ENCODE measurements at places on chromosomes 4 and X. TPM values are rescaled to one million over a fixed set of nuclear protein-coding genes. Genes with fewer than 3 reads are reported as not detected.

The SLC2A9 gene
- 8.2 TPM for total RNA-seq

DNA sequence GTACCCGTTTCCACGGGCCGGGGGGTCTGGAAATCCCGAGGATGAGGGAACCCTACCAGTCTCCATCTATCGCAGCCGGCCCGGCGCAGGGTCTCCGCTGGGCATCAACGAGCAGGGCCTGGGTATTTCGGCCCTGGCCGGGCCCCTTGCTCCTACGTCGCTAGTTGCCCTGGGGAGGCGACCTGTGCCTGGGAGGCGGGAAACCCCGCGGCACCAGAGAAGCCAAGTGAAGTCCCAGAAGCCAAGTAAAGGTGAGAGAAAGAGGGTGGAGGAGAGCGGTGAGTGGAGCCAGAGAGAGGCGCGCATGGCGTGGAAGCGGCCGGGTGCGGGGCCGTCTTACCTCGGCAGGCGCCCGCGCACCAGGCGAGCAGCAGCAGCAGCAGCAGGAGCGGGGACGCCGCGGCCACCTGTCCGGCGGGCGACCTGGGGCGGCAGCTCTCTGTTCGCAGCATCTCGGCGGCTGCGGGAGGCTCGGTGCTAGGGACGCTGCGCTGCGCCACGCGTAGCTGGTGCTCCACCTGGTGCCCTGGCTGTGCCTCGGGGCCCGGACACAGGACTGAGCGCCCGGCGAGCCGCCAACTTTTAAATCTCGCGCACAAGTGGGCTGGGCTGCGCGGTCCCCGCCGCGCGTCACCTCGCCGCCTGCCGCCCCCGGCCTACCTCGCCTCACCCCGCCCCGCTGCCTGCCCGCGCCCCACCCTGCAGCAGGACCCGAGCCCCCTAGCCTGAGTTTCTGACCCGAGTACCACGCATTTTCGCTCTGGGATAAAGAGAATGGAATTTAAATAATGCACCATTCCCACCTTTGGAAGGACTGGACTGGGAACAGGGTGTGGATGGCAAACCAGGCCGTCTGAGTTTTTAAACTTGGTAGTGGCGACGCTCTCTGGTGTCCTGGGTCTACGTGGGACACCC, at the start of gene NMU:
Gene NMU, minus strand, starts transcription at position 558 of the 915 bp plus-strand sequence. Its CDS starts 106 bp downstream, at position 452.
- DNase-seq = peak; percentile 27

DNA sequence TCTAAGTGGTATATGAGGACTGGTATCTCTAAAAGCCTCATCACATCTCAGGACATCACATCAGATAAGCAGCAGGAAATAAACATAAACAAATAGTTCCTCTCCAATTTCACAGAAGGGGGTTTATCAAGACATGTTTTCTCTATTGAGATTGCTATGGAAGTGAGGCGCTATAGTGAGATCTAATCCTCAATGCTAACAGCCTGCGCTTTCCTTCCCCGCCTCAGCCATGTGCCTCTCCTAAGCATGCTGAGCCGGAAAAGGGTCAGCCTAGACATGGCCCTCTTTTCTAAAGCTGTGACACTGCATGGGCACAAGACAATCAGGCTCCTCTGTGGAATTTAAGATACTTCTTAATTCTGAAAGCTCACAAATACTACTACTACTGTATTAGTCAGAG, 286.1 kb downstream of the INPP4B start:
- no peak for DNase-seq

DNA sequence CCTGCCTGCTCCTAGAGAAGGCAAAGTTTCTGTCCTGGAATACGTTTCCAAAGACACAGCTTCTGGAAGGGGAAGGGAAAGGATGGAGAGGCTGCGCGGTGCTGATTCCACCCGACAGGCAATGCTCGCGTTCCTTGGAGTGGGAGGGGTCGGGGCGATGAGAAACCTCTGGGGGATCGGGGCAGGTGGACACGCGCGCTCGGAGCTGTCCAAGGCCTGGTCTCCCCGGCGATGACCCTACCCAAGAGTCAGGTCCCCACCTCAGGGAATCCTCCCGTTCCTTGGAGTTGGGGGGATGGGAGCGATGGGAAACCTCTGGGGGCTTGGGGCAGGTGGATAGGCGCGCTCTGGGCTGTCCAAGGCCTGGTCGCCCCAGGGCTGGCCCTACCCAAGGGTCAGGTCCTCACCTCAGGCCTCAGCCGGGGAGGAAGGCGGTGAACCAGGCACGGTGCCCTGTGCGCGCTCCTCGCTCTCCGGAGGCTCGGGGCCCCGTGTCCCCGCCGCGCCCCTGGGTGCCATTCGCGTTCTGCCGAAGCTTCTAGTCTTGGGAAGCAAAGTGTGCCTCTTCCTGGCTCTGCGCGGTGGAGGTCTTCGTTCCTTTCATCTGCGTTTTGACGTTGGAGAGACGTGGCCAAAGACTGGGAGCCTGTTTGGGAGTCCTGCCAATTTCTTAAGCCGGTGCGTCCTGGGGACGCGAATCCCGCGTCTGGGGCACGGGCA, 10.6 kb upstream of the SHOX start:
- no peak for DNase-seq

- no peak for DNase-seq
Observed at GRCh38 chr4:15427701-15428100, at the start of gene C1QTNF7. Gene C1QTNF7 (plus strand): TSS chr4:15428033. CDS start chr4:15435744, 7,711 bp downstream.

- DNase-seq = no peak
Observed at GRCh38 chrX:136747003-136747986, 33.4 kb downstream of the ARHGEF6 start.

GRCh38 chr4:3484057-3484973, 21.2 kb downstream of the DOK7 start:
- DNase-seq = peak; percentile 83

The XK gene
- total RNA-seq = 11.0 TPM
